Activated naive CD8-positive, alpha-beta T cell treated with anti-CD3 and anti-CD28 coated beads for 36 hours (primary cell): ENCODE measurements at places on chromosomes 11 and 22. TPM values are rescaled to one million over a fixed set of nuclear protein-coding genes. Genes with fewer than 3 reads are reported as not detected.
A peak's percentile ranks its signal among the peaks of the same experiment; 100 is the strongest.

DNA sequence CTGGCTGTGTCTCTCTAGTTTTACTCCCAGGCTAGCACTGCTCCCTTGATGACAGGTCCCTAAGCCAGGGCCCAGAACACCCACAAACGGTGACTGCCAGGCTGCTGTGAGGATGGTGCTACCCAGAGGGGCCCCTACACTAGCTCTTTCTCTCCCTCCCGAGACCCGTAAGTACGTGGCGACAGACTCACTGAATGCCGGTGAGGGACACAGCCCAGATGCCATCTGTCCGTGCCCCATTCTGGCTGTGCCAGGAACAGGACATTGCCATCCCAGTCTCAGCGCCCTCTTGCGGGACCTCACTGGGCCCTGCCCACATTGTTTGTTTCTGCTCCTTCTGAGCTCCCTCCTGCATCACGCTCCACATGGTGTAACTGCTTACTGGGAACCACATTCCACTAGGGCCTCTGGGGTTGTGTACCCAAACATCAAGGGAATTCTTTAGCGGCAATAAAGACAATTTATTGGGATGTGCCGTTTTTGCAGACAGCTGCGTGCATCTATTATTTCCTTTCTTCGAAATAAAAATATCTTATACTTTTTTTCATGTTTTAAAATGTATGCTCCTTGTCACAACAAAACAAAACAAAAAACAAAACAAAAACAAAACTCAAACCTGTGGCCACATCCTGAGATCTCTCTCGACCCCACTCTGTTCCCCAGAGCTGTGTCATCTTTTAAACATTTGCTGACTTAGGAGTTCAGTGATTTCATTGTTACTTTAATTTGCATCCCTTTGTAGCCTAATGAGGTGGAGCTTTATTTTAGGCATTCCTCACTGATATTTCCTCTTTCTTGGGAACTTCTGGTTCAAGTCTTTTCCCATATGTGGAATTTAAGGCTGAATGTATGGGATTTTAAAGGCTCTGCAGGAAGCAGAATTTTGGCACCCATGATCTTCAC, 4.4 kb upstream of the TPCN2 start:
- no peak for DNase-seq

- no peak for DNase-seq
Measured at GRCh38 chr11:69309631-69310280, 15.8 kb downstream of the MYEOV start.

- DNase-seq: peak; percentile 5
Measured at GRCh38 chr11:84564180-84564866, 1062.8 kb downstream of the DLG2 start.

- no peak for DNase-seq
Measured at GRCh38 chr11:18757811-18758210, 31.8 kb upstream of the IGSF22 start.

- no peak for DNase-seq
Measured at GRCh38 chr11:112525270-112525669, 264.6 kb upstream of the PLET1 start.

DNA sequence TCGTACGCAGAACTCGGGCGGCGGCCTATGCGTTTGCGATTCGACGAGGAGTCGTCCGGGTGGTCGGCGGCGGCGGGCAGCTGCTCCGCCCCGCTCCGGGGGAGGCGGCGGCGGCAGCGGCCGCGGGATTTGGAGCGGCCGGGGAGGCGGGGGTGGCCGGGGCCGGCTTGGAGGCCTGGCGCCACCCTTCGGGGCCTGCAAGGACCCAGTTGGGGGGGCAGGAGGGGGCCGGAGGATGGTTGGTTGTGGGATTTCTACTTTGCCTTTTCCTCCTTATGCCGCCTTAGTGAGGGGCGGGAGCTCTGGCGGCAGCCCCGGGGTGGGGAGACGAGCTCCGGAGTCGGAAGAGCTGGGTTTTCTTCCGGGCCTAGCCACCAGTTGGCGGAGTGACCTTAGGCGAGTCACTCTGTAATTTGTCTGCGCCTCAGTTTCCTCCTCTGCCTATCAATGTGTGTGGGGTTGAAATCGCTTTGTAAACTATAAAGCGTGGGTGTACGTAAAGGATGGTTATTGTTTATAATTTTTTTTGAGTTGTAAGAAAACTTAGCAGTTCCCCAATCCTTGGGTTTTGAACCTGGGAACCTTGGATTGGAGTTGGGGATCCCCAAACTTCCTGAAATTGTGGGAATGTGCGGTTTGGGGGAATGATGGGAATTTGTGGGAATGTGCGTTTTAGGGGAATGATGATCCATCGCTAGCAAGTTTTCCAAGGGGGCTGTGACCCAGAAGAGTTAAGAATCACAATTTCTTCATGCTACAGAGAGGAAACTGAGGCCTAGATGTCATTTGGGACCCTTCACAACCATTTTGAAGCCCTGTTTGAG, 679 bp downstream of the TUG1 start:
- no peak for DNase-seq

DNA sequence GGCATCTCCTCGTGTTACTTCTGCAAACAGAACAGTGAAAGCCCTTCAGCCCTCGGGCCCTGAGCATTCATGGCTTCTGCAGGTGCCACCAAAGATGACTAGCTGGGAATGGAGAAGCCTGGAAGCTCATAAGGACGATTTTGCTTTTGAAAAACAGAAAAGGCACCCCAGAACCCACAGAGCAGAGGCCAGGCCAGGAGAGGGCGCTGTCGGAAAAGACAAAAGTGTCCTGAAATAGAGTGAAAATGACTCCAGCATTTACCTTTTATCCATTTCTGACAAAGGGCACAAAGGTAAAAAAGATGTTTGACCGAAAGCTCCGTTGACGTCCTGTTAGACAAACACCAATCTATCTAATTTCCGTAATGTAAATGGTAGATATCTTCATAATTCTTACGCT, 37.6 kb downstream of the ZNF195 start:
- peak; percentile 56 for DNase-seq

DNA sequence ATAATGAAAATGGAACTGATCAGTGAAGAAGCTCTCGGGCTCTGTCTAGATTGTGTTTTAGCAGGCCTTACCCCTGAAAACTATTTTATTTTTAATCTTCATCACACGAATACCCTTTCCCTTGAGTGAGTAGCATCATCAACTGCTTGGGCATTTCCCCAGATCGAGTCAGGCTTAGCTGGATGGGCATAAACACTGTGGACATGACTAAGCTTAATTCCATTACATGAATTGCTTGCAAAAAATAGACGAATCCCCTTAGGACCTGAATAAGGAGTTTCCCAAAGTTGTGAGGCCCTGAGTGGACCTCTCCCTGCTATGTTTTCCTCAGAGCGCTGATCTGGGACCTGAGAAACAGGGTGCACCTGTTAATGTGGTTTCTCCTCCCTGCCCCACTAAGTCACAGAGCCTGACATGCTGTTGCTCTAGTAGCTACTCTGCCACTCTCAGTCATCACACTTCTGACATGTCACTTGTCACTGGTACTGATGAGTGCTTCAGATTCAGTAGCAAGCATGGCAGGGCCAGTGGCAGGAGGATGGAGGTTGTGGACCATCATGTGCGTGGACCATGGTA, 53.5 kb downstream of the ENDOD1 start:
- no peak for DNase-seq

DNA sequence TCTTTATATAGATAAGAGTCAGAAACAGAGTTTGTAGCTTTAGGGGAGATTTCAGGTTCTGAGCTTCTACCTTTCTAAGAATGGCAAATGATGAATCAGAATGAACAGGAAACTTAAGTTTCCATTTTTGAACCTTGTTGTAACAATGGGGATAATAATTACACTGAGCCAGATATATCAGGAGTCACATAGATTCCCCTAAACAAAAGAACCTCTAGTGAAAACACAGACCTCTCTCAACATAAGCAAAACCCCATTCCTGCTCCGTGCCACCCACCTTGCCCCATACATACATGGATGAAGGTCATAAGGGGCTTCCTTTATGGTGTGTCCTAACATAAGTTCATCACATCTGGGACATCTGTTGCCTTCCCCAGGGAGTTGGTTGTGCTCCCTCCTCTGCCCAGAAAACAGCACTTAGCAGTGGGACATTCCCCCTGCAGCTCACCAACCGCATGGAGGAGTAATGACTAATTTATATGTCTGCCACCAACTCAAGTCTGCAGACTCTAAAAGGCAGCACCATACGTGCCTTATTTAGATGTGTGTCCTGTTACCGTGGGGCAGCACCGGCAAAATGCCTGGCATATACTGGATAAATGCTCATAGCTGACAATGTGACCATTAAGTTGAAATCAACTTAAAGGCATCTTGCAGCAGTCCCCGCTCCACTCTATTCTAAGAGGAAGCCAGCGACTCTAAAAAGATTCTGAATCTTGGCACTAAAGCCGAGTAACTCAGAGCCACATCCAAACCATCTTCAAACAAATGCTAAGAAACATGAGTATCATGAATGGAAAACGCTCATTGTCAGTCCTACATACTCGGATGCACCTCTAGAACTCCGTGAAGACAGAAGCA, 8.0 kb downstream of the JAML start:
- peak; percentile 70 for DNase-seq

GRCh38 chr11:47189100-47189834, 3.0 kb upstream of the PACSIN3 start:
- no peak for DNase-seq

DNA sequence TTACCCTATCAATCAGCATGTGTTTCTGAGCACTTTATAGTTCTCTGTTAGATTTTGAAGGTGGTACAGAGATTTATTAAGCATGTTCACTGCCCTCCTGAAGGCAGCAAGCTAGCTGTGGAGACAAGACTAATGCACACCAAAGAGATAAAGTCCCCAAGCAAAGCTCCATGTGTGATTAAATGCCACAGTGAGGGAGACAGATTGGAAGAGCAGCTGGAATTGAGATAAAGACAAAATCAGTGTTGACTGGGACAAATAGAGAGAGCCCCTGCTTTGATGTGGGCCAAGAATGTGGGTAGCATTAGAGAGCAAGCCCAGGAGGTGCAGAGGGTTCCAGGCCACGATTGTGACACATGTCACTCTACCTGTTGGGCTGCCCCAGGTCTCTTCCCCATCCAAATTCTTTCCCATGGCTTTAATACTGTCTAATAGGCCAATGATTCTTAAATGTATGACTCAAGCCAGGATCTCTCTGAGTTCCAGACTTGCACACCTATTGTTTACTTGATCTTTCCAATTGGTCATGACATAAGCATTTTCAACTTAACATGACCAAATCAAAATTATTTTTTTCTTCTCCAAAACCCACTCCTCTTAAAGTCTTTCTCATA, 60.1 kb upstream of the ZC3H12C start:
- no peak for DNase-seq

GRCh38 chr22:45438336-45438735, 24.8 kb downstream of the RIBC2 start:
- DNase-seq: no peak

- peak; percentile 31 for DNase-seq
Measured at GRCh38 chr11:1453611-1454034, 33.0 kb downstream of the MOB2 start.

GRCh38 chr11:72015511-72016061, 16.9 kb downstream of the IL18BP start:
- DNase-seq: no peak

DNA sequence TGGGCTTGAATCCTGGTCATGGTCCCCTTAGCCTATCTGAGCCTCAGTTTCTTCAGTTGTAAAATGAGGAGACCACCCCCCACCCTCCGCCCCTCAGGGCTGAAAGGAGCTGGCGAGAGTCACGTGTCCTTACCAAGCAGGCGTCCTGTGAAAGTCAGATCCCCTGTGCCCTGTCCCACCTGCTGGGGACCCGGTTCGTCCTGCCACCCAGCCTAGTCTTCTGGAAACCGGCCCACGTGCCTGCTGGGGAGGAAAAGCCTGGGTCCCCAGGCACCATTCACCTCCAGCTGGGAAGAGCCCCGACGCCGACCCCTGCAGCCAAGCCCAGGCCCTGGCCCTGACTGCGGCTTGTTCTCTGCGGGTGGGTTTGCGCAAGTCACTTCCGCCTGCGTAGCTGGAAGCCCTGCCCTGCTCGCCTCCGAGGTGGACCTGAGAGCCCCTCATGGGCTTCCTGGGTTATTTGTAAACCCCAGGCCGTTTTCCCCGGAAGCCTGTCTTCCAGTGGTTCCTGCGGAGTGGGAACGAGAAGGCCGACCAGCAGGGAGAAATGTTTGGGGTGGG, 679 bp upstream of the SSH3 start:
- no peak for DNase-seq

- no peak for DNase-seq
Measured at GRCh38 chr11:26767060-26767459, 45.2 kb upstream of the SLC5A12 start.

DNA sequence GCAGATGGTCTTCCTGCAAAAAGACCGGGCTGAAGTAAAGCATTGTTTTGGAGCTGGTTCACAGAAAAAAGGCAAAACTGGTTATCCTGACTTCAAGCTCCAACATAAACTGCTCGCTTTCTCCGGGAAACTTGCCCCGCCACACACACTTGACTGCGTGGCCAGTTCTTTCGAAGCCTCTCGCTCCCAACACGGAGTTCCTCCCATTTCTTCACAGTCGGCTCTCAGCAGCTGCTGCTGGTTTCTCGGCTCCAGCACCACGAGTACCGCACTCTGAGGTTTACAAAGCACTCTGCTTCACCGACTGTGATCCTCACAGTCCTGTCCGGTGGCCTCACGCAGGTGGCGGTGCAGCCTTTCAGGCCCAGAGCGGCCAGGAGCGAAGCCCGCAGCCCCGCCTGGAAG, 264 bp downstream of the CHEK1 start:
- DNase-seq: no peak

GRCh38 chr11:130118636-130119387, 40.8 kb upstream of the ST14 start:
- DNase-seq: peak; percentile 43

DNA sequence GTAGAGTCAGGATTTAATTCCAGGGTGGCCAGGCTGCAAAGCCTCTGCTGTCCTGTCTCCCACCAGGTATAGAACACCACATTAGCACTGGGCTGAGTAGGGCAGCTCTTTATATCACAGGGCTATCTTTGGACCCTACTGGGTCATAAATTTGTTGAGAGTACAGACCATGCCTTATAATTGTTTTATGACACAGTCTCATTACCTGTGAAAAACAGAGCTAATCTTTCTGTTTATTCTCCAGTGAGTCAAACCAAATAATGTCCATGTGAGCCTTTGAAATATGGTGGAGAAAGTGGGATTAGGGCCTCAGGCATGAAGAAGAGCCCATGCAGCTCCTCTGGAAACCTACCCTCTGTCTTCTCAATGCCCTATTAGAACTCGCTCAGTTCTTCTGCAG, 49.6 kb upstream of the KIRREL3 start:
- no peak for DNase-seq

DNA sequence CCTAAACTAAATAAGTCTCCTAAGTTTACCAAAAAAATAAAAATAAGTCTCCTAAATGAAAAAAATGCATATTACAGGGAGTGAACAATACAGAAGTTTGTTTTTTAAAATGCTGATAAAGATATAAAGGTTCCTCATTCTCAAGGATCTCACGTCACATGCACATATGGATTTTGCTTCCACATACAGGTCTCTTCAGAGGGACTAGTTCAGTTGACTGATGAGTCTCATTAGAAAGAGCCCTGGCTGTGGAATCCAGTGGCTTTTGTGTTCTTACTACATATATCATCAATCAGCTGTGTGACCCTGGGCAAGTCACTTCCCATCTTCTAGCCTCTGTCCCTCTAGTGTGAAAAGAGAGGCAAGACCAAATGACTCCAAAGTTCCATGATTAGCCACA, 43.1 kb downstream of the MPPED2 start:
- DNase-seq: no peak

The BTG4 gene
- total RNA-seq: 0.30 TPM

The GNG3 gene
- not detected for total RNA-seq

The CPT1B gene
- 33.7 TPM for total RNA-seq

The MMP7 gene
- not detected for total RNA-seq

The HTATIP2 gene
- 45.7 TPM for total RNA-seq

The GAL3ST1 gene
- total RNA-seq: not detected

The NXPE4 gene
- not detected for total RNA-seq

The FOLR2 gene
- total RNA-seq: not detected

The PANX3 gene
- not detected for total RNA-seq

The IGSF9B gene
- 36.0 TPM for total RNA-seq

The DRD2 gene
- not detected for total RNA-seq

The BIK gene
- 3.3 TPM for total RNA-seq
